B cell (primary cell): ENCODE measurements at places on chromosomes 7 and 10. TPM values are rescaled to one million over a fixed set of nuclear protein-coding genes. Genes with fewer than 3 reads are reported as not detected.

The SPDYE5 gene
- 0.10 and 0.27 TPM in 2 replicates for polyA plus RNA-seq

The CCDC201 gene
- not detected in 2 replicates for polyA plus RNA-seq

The ICA1 gene
- 0.03 and 0.30 TPM in 2 replicates for polyA plus RNA-seq

The CDC14C gene
- not detected in 2 replicates for polyA plus RNA-seq

The ERVW-1 gene
- polyA plus RNA-seq, result not detected in 2 replicates

DNA sequence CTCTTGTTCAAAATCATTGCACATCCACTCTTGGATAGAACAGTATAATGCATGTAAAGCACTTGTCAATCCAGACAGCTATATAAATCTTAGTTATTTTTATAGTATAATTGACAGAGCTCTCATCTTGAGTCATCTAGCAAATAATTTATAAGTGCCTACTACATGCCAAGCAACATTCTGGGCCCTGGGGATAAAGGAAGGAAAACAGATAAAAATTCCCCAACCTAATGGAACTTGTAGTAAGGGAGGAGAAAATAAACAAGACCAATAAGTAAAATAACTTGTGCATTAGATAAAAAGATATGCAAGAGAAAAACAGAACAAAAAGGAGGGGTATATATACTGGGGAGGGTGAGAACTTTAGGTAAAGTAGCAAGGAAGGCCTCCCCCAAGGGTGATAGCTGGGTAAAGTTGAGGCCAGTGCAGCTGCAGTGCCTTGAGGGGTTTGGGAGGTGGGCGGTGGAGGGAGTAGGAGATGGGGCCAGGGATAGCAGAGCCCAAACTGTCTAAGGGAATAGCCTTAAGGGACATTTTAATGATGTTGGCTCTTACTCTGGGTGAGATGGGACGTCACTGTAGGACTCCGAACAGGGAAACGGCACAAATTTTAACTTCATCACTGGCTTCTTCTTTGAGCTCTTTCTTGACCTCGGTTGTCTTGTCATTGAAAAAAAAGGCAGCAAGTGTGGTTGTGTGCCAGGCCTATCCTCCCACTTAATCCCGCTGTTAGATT lies 79.3 kb upstream of the SEC61G start:
- no peak for DNase-seq
- H3K27ac ChIP-seq, result no peak overlapping the region
- H3K36me3 ChIP-seq, result no peaks in the 10 kb centered on the region
- H3K4me1 ChIP-seq, result no peaks in the 10 kb centered on the region

DNA sequence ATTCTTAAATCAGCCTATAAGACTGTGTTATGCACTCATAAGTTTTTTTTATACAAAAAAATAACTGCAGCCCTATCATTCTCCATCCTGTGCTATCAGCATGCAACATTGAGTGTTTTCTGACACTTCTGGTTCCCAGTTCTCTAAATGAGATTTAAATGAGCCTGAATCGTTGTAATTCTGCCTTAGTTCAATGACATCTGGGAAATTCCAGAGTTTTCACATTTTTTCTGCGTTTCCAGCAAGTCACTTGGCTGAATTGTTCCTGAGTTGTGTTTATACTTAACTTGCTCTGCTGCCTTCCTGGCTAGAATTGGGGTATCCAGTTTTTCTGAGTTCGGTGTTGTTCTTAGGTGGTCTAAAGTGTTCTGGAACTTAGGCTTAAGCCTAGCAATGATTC lies 636.1 kb upstream of the FZD8 start:
- H3K27ac ChIP-seq, result no peak overlapping the region
- H3K4me3 ChIP-seq, result no peak overlapping the region
- H3K36me3 ChIP-seq, result no peaks in the 10 kb centered on the region
- DNase-seq, result no peak

GRCh38 chr7:43565786-43566185 lies 17.1 kb upstream of the STK17A start:
- H3K27me3 ChIP-seq, result no peaks in the 10 kb centered on the region
- no peak overlapping the region for H3K4me3 ChIP-seq
- no peaks in the 10 kb centered on the region for H3K36me3 ChIP-seq

- no peak for DNase-seq
- peaks cover 8% of the 10 kb centered on the region for H3K4me1 ChIP-seq
- no peak overlapping the region for H3K4me3 ChIP-seq
- no peak overlapping the region for H3K27ac ChIP-seq
- no peaks in the 10 kb centered on the region for H3K27me3 ChIP-seq
These were observed 266.0 kb downstream of the MAD1L1 start for GRCh38 chr7:1966631-1967200.

DNA sequence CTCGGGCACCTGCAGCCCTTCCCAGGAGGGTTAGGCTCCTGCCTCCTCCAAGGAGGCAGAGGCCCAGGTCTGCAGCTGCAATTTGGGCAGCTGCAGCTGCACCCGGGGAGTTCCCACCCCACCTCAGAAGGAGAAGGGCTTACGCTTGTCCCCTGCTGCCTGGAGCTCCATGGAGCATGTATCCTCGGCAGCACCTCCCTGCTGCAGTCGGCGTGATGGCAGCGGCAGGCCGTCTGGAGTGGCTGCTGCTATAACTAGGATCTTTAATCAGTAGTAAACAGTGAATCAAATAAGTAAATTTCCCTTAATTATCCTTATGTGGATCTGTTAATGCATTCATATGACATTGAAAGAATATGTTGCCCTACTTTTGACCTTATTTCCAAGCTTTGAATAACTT lies 167.0 kb downstream of the PON1 start:
- no peak overlapping the region for H3K27ac ChIP-seq
- H3K36me3 ChIP-seq, result no peaks in the 10 kb centered on the region
- no peaks in the 10 kb centered on the region for H3K27me3 ChIP-seq
- no peak overlapping the region for H3K4me3 ChIP-seq
- H3K4me1 ChIP-seq, result no peaks in the 10 kb centered on the region

- no peaks in the 10 kb centered on the region for H3K27me3 ChIP-seq
- H3K27ac ChIP-seq, result no peak overlapping the region
- no peak overlapping the region for H3K4me3 ChIP-seq
These were observed 497.7 kb downstream of the GRID1 start for GRCh38 chr10:85868627-85869499.

DNA sequence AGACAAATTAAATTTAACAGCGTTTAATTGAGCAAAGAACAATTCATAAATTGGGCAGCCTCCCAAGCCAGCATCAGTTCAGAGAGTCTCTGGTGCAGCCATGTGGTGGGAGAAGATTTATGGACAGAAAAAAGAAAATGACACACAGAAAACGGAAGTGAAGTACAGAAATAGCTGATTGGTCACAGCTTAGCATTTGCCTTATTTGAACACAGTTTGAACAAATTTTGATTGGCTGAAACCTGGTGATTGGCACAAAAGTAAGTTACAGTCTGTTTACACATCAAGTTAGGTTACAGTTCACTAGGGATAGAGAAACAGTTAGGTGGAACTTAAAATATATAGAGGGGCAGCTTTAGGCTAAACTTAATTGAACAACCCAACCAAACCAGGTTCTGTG lies 720.1 kb downstream of the TYW1 start:
- DNase-seq, result no peak
- no peaks in the 10 kb centered on the region for H3K4me1 ChIP-seq
- H3K27ac ChIP-seq, result no peak overlapping the region
- no peaks in the 10 kb centered on the region for H3K27me3 ChIP-seq

DNA sequence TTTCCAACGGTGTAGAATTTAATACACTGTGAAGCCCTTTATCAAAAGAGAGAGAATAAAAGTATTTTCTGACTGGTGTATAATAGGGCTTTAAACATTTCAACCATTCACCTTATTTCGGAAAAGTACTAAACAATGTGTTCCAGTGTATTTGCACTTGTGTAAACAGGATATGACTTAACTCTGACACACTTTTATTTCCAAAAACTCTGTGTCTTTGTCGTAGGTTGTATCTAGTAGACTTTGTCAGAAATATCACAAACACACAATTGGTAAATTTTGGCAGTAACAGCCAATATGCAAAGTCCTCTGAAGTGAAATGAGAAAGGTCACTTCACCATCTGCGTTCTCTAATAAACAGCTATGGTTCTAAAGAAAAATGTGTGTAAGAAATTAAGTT lies 10.3 kb upstream of the TSPAN13 start:
- H3K27ac ChIP-seq, result no peak overlapping the region
- no peak overlapping the region for H3K4me3 ChIP-seq
- DNase-seq, result no peak
- H3K27me3 ChIP-seq, result no peaks in the 10 kb centered on the region
- no peaks in the 10 kb centered on the region for H3K36me3 ChIP-seq

DNA sequence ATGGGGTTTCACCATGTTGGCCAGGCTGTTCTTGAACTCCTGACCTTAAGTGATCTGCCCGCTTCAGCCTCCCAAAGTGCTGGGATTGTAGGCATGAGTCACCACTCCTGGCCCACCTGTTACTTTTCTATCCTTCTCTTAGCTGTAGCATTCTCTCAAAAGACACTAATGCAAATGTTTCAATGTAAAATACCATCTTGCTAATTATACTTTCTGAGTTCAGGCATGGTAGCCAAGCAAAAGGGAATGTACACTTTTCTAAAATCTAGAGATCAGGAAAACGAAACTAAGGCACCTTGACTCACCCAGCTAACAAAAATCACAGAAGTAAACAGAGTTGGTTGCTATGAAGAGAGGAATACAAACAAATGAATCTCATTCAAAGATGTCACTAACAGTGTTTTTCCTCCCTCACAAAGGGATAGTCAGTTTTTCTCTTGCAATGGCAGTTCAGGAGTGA lies 401.0 kb upstream of the NRP1 start:
- H3K36me3 ChIP-seq, result no peaks in the 10 kb centered on the region
- DNase-seq, result no peak
- H3K27me3 ChIP-seq, result no peaks in the 10 kb centered on the region
- H3K4me3 ChIP-seq, result no peak overlapping the region

GRCh38 chr7:99141334-99141733 lies 2.6 kb downstream of the SMURF1 start:
- no peaks in the 10 kb centered on the region for H3K36me3 ChIP-seq
- H3K27ac ChIP-seq, result no peak overlapping the region
- no peak for DNase-seq
- no peak overlapping the region for H3K4me3 ChIP-seq
- H3K27me3 ChIP-seq, result no peaks in the 10 kb centered on the region

DNA sequence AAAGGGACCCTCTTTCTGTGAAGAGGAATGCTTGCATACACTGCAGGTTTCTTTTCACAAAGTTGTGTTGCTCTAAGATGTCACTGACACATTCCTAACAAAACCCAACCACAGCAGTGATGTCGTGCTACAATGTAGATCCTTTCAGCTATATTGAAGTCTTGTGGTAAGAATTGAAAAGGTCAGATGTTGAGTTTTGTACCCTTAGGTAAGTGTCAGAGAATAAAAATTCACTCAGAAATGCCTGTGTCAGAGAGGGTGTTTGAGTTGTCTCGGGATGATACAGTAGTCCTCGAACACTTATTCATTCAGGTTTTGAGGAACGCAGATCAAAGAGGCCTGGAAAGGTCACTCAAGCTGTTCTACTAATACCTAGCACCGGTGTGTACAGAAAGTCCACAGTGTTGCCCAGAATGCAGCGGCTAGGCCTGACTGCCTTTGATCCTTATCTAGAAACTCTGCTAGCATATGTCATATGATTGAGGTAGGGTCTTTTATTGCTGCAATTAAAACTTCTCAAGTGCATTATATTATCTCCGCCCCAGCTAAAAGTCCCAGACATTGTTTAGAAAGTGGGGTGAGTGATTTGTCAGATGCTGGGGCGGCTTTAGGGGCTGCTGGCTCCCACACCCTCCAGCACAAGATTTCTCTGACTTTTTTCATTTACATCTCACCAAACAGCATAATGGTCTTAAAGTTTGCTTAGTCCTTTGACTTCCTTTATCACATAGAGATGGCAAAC lies 26.0 kb downstream of the RNF32 start:
- H3K36me3 ChIP-seq, result peaks cover 2% of the 10 kb centered on the region
- no peak for DNase-seq
- H3K27ac ChIP-seq, result no peak overlapping the region
- H3K4me1 ChIP-seq, result no peaks in the 10 kb centered on the region

- H3K4me1 ChIP-seq, result no peaks in the 10 kb centered on the region
- H3K27me3 ChIP-seq, result peaks cover 2% of the 10 kb centered on the region
- no peak overlapping the region for H3K27ac ChIP-seq
These were observed 57.7 kb downstream of the PTPRE start for GRCh38 chr10:127964621-127965020.

DNA sequence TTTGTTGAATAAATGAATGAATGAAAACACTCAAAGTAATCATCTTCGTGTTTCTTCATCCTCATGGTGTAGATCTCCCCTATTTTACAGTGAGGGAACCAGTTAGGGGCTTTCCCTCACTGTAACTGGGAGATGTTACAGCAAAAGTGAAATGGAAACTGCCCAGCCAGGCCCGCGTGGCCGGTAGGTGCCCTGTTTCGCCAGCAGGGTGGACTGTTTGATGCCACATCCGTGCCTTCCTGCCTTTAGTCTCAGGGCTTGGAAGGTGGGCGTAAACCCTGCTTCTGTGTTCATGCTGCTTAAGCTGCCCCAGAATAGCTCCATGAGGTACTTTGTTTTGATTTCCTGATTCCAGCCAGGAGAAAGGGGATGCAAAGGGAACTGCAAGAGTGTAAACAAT lies 268.8 kb downstream of the PLXNA4 start:
- H3K4me1 ChIP-seq, result no peaks in the 10 kb centered on the region
- no peaks in the 10 kb centered on the region for H3K27me3 ChIP-seq
- H3K36me3 ChIP-seq, result no peaks in the 10 kb centered on the region
- H3K4me3 ChIP-seq, result no peak overlapping the region

DNA sequence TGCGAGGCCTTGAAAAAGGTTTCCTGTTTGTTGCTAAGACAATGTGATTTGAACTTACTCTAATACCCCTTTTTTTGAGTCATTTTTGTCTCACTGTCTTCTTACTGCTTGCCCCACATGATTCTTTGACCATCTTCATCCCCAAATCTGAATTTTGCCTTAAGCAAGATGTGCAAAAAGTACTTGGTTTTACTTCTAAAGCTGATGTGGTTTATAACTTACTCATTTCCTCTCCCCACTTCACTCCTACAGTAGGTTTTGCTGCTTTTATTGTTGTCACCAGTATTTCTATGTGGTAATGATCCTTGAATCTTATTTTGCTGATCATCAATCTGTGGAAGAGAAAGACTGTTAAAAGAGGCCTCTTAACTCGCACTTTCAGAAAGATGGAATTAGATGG lies 396.4 kb downstream of the SDK1 start:
- H3K27me3 ChIP-seq, result no peaks in the 10 kb centered on the region
- DNase-seq, result no peak
- H3K36me3 ChIP-seq, result no peaks in the 10 kb centered on the region

DNA sequence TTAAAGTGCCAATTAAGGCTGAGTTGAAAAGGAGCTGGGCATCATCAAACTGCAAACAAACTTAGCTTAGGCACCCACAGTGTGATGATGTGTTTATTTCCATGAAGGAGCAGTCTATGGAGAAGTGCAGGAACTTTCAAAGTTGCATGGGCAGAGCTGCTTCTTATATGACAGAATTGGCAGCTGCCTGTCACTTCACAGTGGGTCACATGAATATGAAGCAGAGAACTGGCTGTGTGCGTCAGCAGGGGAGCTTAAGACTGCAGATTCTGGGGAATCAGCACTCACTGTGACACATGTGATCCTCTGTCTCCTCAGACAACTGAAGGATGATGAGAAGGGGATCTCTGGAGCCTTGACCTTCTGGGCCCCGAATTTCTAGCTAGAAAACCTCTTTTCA lies 36.6 kb downstream of the RBM28 start:
- no peaks in the 10 kb centered on the region for H3K4me1 ChIP-seq
- no peak for DNase-seq
- H3K27me3 ChIP-seq, result no peaks in the 10 kb centered on the region
- H3K27ac ChIP-seq, result no peak overlapping the region

GRCh38 chr10:100737355-100738054 lies 7.9 kb upstream of the PAX2 start:
- H3K27me3 ChIP-seq, result no peaks in the 10 kb centered on the region
- no peaks in the 10 kb centered on the region for H3K36me3 ChIP-seq
- no peak overlapping the region for H3K4me3 ChIP-seq
- peaks cover 38% of the 10 kb centered on the region for H3K4me1 ChIP-seq
- H3K27ac ChIP-seq, result no peak overlapping the region
- peak; percentile 51 for DNase-seq

GRCh38 chr10:132743925-132744490 lies 41.9 kb downstream of the NKX6-2 start:
- H3K4me1 ChIP-seq, result no peaks in the 10 kb centered on the region
- H3K27me3 ChIP-seq, result no peaks in the 10 kb centered on the region
- DNase-seq, result no peak
- no peak overlapping the region for H3K27ac ChIP-seq
- no peak overlapping the region for H3K4me3 ChIP-seq
